ENCODE measurements at places on chromosomes 3 and 15. TPM values are rescaled to one million over a fixed set of nuclear protein-coding genes. Genes with fewer than 3 reads are reported as not detected.

GRCh38 chr3:193757457-193757856, 164.4 kb downstream of the OPA1 start:
- DNase-seq: no peak

- DNase-seq: no peak
Observed at GRCh38 chr3:177878957-177879356, 657.3 kb upstream of the KCNMB2 start.

GRCh38 chr3:184377374-184377773, 633 bp downstream of the THPO start:
- DNase-seq: no peak

- DNase-seq: no peak
Observed at GRCh38 chr3:50602595-50603191, 8.9 kb downstream of the CISH start.

- DNase-seq: no peak
Observed at GRCh38 chr15:57503911-57504598, 87.6 kb upstream of the MYZAP start.

- no peak for DNase-seq
Observed at GRCh38 chr3:193865339-193865738, 270.6 kb upstream of the HES1 start.

DNA sequence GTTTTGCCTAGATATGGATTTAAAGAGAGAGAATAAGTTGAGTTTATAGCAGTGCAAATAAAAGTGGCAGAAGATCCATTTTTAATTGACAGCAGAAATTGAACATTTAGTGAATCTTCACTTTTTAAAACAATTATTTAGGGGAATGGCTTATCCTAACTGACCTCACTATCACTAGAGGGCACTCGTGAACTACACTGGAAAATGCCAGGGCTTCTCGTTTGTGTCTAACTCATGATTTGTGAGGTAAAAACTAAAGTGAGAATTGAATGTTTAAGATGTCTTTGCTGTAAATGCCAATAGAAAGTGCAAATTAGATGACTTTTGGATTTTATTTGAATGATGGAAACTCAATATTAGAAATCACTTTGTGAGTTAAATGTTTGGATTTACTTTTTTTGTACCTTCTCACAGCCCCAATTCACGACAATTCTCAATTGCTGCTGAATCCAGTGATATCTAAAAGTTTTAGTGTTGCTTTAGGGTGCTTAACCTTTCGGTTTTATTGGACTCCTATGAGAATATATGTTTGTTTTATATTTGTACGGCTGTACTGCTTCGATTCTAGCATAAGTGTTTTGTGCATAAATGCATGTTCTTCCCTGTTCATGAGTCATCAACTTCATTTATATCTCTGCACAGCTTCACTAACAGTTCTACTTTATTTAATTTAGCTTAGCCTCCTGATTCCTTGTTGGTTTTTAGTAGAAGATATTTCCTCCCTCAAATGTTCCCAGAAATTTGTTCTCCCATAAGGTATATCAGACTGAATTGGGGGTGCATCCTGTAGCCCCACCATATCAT, 462.1 kb downstream of the MFSD1 start:
- peak; percentile 68 for DNase-seq

- no peak for DNase-seq
Observed at GRCh38 chr3:46830801-46831200, 32.4 kb downstream of the MYL3 start.

DNA sequence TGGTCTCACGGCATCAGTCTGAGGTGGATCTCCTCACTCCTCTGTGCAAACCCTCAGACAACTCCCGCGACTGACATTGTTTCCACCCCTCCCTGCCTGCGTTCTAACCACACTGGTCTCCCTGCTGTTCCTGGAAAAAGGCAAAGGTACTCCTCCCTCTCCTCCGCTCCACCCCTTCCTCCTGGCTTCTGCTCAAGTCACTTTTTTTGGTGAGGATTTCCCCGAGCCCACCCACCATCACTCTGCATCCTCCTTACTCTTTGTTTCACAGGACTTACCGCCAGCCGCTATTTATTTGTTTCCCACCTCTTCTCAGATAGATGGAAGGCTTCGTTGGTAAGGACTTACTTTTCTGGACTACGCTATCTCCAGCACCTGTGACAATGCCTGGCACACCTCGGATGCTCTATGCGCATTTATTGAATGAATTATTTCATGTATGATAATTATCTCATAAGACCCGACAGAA, 25.6 kb downstream of the PRR23E start:
- DNase-seq: no peak

GRCh38 chr3:14319654-14320182, 82.7 kb upstream of the SLC6A6 start:
- peak; percentile 74 for DNase-seq

GRCh38 chr15:37550360-37551024, 383.9 kb upstream of the TMCO5A start:
- no peak for DNase-seq

DNA sequence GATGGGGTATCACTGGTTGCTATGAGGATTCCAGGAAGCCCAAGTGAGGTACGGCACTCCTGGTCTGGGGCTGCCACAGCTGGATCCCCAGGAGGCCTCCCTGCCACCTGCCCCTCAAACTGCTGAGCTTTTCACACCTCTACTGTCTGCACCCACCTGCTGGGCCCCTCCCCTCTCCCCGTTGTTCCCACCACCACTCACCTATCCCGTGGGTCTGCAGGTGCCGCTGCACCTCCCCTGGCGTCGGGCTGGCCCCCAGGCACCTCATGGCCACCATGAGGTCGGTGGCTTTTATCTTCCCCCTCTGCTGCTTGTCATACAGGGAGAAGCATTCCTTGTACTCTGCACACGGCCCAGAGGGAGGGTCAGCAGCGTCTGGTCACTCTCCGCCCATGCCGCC, 5.8 kb downstream of the CALML4 start:
- DNase-seq: no peak

DNA sequence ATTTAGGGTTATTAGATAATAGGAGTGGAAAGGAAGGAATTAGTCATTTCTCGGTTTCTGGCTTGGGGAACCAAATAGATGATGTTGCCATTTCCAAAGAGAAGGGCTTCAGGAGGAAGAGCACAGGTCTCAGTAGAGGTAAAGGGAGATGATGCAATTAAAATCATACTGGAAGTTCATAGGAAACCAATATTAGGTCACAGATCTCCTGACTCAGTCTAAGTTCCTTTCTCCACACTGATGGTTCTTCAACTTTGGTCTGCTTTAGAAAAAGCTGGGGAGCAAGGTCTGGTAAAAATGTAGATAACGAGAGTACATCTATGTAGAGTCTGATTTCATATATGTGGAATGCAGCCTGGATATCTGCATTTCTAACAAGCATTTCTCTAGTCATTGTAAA, 130.9 kb downstream of the POLQ start:
- DNase-seq: no peak

DNA sequence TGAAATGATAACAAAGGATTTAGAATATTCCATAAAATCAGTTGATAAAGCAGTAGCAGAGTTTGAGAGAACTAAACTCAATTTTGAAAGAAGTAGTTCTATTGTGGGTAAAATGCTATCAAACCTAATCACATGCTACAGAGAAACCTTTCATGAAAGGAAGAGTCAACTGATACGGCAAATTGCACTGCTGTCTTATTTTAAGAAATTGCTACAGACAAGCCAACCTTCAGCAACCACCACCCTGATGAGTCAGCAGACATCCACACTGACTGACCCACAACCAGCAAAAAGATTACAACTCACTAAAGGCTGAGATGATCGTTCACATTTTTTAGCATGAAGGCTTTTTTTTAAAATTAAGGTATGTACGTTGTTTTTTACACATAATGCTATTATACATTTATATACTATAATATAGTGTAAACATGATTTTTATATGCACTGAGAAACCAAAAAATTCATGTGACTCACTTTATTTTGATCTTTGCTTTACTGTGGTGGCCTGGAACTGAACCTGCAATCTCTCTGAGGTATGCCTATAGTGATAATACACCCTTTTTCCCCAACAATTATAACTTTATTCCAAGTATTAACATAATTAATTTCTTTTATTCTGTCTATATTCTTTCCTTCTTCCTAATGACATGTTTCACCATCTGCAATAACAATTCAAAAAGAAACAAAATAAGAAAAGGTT, 109.9 kb downstream of the TBC1D5 start:
- peak; percentile 67 for DNase-seq

DNA sequence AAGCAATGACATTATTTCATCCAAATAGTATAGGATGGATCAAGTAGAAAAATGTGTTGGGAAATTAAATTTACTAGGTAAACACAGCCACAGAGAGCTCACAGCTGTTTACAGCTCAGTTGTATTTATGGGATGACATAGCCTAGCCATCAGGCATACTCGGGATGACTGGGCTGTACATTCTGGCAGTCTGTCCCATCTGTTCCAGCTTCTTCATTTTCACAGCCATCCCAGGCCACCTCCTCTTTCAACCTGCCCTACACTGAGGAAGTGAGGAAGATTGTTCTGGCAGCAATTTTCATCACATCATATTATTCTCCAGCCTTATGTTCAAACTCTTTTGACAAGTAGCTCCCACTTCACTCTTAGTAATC, 98.4 kb upstream of the PFN2 start:
- no peak for DNase-seq

- no peak for DNase-seq
Observed at GRCh38 chr15:99606646-99607045, 40.9 kb downstream of the MEF2A start.

DNA sequence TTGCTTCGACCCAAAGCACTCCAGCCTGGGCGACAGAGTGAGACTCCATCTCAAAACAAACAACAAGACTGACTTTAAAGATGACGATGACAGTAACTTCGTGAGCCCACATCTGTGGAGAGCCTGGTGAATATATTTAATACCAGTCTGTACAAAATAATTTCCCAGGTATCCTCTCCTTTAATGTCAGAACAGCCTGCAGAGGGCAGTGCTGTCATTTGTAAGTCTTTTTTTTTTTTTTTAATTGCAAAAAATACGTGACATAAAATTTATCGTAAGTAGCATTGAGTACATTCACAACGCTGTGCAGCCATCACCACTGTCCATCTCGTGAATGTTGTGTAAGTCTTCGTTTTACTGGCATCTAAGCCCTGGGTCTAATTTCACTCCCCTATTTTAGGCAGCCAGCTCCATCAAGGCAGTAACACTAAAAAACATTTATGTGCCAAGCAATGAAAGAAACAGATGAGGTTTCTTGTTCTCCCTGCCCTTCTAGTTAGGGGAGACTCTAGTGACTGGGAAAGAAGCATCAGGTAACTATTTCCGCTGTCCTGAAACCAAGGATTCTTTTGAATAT, 1.4 kb downstream of the HTD2 start:
- peak; percentile 53 for DNase-seq

DNA sequence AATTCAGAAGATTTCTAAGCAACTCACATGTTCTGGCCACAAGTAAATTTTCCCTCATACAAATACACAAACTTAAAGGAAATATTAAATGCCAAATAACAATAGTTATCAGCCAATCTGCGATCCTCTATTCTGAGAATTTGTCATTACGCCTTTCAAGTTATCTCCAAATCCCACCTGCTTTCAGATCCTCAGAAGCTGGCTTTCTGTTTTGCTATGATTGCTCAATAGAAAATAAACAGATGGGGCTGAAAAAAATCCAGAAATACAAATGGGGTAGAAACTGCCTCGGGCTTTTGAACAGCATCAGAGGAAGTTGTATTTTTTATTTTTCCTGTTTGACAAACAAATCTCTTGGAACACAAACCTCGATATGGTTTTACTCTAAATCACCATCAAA, 74.0 kb upstream of the CNTN4 start:
- DNase-seq: no peak

DNA sequence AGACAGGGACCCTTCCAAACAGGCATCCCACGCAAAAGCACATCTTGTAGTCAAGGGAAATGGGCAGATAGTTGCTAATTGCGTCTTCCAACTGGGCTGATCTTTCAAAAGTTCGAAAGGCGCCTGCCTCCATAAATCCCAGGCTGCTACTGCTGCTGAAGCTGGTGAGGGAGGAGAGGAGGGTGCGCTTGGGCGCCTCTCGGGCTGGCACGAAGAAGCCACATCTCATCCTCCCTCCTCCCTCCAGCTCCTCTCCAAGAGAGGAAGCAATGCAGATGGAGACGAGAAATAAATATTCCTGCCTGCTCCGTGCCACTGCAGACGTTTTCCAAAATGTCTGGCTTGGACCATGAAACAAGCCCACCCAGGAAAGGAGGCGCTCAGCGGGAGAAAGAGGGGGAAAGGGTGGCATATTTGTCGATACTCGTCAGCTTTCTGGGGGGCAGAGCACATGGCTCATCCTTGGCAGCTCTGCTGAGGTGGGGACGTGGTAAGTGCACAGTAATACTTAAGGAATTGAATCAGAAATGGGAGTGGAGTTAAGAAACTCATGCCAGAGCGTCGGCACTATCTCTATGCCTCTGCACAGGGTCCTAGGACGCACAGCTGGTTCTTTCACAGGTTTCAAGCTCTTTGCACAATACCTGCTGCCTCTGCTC, 88.9 kb upstream of the FEZF2 start:
- DNase-seq: no peak

DNA sequence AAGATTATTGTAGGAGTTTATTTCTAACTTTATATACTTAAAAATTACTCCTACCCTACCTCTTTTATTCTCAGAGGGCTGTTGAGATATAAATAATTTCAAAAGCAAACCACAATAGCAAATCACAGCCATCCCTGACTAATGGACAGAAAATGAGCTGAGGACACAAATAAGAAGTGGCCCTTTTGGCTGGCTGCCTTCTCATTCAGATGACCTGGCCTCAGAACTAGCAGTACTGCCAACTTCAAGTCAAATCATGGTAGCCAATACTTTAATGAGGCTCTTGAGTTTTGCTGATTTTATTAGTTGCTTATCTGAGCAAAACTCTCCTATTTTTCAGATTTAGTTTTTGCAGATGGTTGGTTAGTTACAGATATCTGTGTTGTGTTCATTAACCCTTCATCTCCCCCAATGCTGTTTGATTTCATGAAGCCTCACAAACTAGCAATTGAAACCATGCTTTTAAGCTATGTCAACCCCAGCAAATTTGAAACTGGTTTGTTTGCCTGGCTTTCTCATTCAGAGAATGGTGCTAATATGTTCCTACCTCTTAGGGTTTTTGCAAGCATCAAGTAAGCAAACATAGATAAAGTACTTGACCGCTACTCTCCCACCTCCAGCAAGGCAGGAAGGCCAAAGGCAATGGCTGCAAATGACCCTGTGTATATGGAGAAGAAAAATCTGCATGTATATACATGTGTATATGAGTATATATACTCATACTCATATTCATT, 73.4 kb upstream of the HACD2 start:
- peak; percentile 26 for DNase-seq

Gene CSTA
- total RNA-seq: 145 TPM

Gene CP
- not detected for total RNA-seq

Gene FGF12
- total RNA-seq: 0.09 TPM

Gene BMF
- not detected for total RNA-seq

Gene RPS17
- total RNA-seq: 3,065 TPM

Gene CSPG5
- 0.71 TPM for total RNA-seq

Gene SOX14
- total RNA-seq: not detected

Gene PLD1
- total RNA-seq: 14.8 TPM

Gene MST1R
- total RNA-seq: 66.4 TPM

Gene MYO5C
- total RNA-seq: 29.4 TPM

Data from MCF 10A (cell line).